ENCODE measurements at places on chromosomes 3 and 15. TPM values are rescaled to one million over a fixed set of nuclear protein-coding genes. Genes with fewer than 3 reads are reported as not detected.

The CCR5 gene
- total RNA-seq: 5.2 TPM

The ARL14 gene
- not detected for total RNA-seq

The TRPC1 gene
- total RNA-seq: 23.2 TPM

The ECE2 gene
- total RNA-seq: not detected

The CISH gene
- total RNA-seq: 10.4 TPM

The EFHB gene
- total RNA-seq: 1.6 TPM

The MINAR1 gene
- 0.38 TPM for total RNA-seq

The CFAP20DC gene
- total RNA-seq: not detected

The SLC22A14 gene
- total RNA-seq: 0.24 TPM

The FBXW12 gene
- total RNA-seq: not detected

The AGBL1 gene
- not detected for total RNA-seq

The RNF111 gene
- total RNA-seq: 28.7 TPM

The STRC gene
- 0.47 TPM for total RNA-seq

- DNase-seq: no peak
Observed at GRCh38 chr15:60761505-60761845, 282.5 kb upstream of the ICE2 start.

DNA sequence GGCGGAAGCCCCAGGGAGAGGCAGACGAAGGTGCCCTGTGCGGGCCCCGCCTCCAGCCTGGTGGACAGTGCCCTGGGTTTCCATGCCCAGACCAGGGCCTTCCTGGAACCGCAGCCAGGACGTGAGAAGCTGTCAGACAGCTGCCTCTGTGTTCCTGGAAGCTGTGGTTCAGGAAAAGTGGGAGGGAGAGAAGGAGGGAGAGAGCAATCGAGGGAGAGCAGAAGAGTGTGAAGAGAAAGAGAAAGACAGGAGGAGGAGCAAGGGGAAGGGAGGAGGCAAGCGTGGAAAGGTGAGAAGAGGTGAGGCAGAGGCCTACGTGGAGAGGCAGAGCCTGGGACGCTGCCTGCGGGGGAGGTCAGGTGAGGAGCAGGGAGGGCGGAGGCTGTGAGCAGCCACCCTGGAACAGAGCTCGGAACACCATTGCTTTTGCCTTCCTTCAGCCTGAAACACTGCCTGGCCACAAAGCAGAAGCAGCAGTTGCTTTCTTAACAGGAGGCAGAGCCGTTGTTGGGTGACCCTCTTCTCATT lies 18.6 kb downstream of the ZDHHC19 start:
- no peak for DNase-seq

- no peak for DNase-seq
Observed at GRCh38 chr3:46649436-46649835, 37.1 kb downstream of the FAM240A start.

GRCh38 chr3:156131241-156131640 lies 10.9 kb downstream of the KCNAB1 start:
- no peak for DNase-seq

DNA sequence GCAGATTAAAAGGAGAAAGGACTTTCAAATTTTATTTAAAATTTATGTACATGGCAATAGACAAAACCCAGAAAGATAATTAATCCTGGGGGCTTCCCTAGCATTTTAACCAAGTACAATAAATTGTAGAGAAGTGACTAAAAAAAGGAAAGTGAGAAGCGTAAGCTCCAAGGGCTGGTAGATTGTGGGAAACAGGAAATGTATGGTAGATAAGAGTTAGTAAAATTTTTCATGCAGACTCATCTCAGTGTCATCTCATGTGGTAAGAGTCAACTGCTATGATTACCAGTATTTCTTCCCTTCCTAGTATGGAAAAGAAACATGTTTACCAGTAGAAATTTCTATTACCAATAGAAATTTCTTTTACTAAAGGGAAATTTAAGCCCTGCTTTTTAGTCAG lies 464.3 kb upstream of the AGTR1 start:
- DNase-seq: no peak

DNA sequence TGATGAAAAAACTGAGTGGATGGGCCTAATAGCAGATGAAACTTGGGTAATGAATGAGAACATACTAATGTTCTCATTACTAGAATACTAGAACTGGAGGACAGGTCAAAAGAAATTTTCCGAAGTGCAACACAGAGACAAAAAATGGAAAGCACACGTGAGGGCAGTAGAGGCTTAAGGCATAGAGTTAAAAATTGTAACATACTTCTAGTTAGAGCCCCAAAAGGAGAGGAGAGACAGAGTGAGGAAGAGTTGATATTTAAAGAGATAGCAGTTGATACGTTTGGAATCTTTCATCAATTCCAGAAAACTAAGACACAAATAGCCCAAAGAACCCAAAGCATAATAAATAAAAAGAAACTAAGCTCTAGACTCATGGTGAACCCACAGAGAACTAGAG lies 327.9 kb downstream of the SQOR start:
- DNase-seq: no peak

DNA sequence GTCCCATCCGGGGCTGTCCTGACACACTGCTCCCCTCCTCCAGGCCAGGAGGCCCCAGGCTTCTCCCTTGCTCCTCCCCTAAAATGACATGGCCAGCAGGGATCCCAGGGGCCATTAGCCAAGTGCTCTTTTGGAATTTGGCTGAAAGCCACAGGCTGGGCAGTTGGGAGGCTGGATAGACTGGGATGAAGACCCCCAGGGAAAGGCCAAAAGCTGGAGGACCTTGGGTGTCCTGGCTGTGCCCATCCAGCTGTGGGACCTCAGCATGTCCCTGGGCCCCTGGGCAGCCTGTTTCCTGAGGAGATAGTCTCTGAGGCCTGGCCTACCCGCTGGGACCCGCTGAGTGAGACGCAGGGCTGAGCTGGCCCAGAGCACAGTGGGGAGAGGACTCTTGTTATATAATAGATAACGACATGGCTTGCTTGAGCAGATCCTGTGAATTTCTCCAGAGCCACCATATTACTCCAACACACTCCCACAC lies 5.7 kb upstream of the PDE8A start:
- no peak for DNase-seq

DNA sequence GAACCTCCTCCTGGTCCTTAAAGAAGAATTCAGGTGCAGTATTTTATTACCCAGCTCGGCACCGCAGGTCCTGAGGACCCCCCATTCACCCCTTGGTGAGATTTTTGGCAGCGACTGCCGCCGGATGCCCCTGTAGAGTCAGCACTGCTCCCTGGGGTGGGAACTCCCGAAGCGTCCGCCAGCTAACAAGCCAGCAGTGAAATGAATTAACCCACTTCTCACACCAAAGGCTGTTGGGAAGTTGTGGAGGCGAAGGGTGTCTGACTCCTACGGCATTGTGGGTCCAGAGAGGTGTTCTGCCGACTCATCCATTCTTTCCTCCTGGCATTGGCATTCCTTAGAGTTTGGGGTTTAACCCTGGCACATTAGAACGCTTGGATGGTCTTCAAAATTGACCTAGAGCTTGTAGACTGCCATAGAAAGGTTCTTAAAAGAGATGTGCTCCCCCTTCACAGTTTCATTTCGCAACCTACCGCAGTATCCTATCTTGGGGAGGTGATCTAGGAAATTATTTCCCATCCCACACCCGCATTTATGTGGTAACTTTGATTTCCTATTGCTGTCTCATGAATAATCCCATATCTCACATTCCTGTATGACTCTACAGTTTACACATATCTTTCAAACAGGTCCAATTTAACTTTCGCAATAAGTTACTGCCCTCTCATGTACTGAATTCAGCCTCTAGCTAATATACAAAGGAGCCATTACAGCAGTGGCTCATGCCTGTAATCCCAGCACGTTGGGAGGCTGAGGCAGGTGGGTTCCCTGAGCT lies 879 bp upstream of the EIF5A2 start:
- no peak for DNase-seq

DNA sequence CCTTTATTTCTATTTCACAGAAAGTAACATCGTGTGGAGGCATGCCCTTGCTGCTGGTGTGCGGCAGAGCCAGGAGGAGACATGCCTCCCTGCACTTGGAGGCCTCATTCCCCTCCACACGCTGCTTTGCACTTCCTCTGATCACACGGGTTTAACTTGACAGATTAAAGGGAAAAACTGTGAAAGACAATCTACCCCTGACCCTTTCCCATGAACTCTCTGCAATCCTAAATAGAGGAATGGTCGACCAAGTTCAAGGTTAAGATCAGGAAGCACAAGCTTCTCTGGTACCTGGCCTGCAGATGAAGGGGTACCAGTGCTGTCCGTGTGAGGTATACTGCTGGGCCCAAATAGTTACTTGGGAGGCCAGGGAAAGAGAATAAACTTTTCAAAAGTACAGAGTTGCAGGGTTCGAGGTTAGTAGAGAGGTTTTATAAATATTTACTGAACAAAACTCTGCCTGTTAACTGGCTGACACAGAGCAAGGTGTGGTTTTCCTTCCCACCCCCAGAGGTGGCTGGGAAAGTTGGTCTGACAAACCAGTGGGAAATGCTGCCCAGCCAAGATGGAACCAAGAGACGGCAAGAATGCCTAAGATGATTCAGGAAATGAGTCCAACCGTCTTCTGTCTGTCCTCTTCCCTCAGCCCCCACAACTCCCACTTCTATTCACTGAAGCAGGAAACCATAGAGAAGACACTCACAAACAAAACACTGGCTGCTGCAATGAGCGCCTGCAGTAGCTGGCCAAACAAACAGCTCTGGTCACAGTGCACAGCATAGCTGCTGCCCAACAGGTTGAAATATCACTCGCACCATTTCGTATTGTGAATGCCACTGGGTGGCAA lies 79.6 kb downstream of the IGF2BP2 start:
- DNase-seq: no peak

- DNase-seq: no peak
Observed at GRCh38 chr3:66037330-66037985, 1.3 kb downstream of the MAGI1 start.

GRCh38 chr15:72160696-72161245 lies 36.8 kb downstream of the GRAMD2A start:
- no peak for DNase-seq

GRCh38 chr3:97958396-97958795 lies 13.8 kb downstream of the RIOX2 start:
- no peak for DNase-seq

- no peak for DNase-seq
Observed at GRCh38 chr3:100073714-100074307, 40.5 kb downstream of the FILIP1L start.

DNA sequence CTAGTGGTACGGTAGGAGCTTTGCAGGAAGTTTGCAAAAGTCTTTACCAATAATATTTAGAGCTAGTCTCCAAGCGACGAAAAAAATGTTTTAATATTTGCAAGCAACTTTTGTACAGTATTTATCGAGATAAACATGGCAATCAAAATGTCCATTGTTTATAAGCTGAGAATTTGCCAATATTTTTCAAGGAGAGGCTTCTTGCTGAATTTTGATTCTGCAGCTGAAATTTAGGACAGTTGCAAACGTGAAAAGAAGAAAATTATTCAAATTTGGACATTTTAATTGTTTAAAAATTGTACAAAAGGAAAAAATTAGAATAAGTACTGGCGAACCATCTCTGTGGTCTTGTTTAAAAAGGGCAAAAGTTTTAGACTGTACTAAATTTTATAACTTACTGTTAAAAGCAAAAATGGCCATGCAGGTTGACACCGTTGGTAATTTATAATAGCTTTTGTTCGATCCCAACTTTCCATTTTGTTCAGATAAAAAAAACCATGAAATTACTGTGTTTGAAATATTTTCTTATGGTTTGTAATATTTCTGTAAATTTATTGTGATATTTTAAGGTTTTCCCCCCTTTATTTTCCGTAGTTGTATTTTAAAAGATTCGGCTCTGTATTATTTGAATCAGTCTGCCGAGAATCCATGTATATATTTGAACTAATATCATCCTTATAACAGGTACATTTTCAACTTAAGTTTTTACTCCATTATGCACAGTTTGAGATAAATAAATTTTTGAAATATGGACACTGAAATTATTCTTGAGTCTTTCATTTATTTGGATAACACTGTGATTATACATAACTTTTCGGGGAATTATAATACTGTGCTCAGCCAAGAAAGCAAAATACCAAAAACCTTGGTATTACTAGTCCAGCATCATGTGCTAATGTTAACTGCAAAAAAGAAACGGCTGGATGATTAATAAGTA lies 2.2 kb downstream of the SOX2 start:
- DNase-seq: no peak

GRCh38 chr3:30500666-30501399 lies 105.6 kb upstream of the TGFBR2 start:
- DNase-seq: no peak

DNA sequence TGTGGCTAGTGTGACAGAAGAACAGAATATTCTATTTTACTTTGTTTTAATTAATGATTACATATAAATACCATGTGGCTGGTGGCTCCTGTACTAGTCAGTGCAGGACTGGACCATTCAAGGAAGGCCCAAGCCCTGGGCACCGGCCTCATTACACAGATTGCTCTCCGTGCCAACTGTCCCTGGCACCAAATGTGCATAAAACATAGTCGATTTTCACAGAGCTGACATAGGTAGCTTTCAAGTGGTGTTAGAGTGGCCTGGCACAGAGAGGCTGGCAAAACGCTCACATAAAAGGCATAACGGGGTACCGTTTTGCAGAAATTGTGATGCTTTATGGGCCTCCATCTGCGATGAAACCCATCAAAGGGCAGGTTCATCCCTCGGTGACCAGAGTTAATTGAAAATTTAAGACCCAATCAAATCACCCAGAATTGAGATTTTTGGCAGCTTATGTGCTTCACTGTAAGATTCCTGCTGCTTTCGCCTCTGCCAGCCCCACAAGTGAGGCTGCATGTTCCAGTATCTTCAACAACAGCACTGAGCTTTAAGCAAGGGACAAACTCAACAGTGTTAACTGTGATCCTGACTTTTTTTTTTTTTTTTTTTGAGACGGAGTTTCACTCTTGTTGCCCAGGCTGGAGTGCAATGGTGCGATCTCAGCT lies 25.9 kb downstream of the RFTN1 start:
- no peak for DNase-seq

DNA sequence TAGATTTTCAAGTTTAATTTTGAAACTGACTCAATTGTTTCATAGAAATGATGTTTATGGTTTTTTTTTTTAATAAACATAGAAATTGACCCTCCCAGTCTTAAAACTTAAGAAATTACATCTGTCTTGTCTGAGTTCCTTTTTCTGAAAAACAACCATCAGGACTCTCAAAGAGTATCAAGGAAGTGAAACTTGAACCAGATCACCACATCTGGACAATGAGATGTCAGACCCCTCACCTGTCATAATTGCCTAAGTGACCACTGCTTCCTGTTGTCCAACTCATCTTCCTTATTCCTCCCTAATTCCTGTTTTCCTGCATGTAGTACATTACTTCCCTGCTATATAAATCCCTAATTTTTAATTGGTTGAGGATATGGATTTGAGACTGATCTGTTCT lies 441.5 kb upstream of the ARHGEF26 start:
- DNase-seq: no peak

GRCh38 chr3:3827111-3827510 lies 27.9 kb downstream of the LRRN1 start:
- no peak for DNase-seq

- no peak for DNase-seq
Observed at GRCh38 chr3:11651900-11652299, 8.2 kb upstream of the VGLL4 start.

DNA sequence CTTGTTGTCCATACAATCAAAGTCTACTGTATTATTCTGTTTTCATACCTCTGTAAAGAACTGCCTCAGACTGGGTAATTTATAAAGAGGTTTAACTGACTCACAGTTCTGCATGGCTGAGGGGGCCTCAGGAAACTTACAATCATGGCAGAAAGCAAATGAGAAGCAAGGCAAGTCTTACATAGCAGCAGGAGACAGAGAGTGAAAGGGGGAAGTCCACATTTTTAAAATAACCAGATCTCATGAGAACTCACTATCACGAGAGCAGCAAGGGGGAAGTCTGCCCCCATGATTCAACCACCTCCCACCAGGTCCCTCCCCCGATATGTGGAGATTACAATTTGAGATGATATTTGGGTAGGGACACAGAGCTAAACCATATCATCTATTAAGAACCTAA lies 724.6 kb upstream of the CBLB start:
- no peak for DNase-seq

GRCh38 chr15:39887832-39888231 lies 32.2 kb downstream of the GPR176 start:
- no peak for DNase-seq
